ENCODE measurements at places on chromosomes 5 and 9.

GRCh38 chr9:131296906-131297500 is 7.5 kb downstream of the PLPP7 start:
- no peaks in the 10 kb centered on the region for H3K36me3 ChIP-seq
- no peaks in the 10 kb centered on the region for H3K27me3 ChIP-seq
- H3K27ac ChIP-seq: no peak overlapping the region
- no peak overlapping the region for H3K4me3 ChIP-seq

- H3K27me3 ChIP-seq: no peaks in the 10 kb centered on the region
- DNase-seq: peak; percentile 36
- H3K36me3 ChIP-seq: no peaks in the 10 kb centered on the region
- no peak overlapping the region for H3K27ac ChIP-seq
- H3K4me1 ChIP-seq: no peaks in the 10 kb centered on the region
- H3K4me3 ChIP-seq: no peak overlapping the region
Measured at GRCh38 chr9:24245988-24246387, 299.7 kb downstream of the IZUMO3 start.

DNA sequence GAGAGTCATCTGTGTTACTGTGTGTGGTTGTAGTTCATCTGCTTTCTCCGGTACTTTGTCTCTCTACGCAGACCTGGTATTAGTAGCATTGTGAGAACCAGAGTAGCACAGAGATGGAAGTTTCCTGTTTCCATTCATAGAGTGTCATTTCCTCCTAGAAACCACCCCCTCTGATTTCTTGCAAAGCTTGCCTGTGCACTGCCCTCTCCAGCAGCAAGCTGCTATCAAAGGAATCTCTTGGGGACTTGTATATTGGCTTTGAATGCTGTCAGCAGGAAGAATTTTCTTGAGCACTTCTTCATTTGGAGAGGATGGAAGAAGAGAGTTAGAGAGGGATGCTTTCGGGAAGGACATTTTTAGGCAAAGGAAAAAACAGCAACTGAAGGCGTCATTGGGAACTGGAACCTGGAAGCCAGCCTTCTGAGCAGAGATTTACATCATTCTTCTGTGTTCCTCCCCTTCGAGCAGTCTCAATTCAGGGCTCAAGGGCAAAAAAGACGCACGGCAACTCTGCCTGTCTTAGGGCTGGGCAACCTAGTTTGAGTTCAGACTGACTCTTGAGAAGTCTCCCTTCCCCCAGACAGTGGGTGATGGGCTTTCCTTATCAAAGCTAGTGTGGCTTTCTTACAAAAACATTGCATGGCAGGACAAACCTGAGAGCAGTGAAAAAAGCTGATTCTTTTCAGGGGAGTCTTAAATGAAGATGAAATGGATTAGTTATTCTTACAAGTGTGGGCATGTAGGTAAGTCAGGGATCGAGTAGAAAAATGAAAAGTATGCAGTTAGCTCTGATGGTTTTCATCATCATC is 226.3 kb downstream of the AOPEP start:
- H3K4me3 ChIP-seq: no peak overlapping the region
- no peaks in the 10 kb centered on the region for H3K27me3 ChIP-seq
- no peak for DNase-seq
- H3K27ac ChIP-seq: peak overlapping the region; percentile 6
- peaks cover 20% of the 10 kb centered on the region for H3K4me1 ChIP-seq

- no peaks in the 10 kb centered on the region for H3K4me1 ChIP-seq
- peaks cover 32% of the 10 kb centered on the region for H3K36me3 ChIP-seq
- peak; percentile 15 for DNase-seq
Measured at GRCh38 chr5:179588166-179588565, 35.3 kb downstream of the HNRNPH1 start.

DNA sequence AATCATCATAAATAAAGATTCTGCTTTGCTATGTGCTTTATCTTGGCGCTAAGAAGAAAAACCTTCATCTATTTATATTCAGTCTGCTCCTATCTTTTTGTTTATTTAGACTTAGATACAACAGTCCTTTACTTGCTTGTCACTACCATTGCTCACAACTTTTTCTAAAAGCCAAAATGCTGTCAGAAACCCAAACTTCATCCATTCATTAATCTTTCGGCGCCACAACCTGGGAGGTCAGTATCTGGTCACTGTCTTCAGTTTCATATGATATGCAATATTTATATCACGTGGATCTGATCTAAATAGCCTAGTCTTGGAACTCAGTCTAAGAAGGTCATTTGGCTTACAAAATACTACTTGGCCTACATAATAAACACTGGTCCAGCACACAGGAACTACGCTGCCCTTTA is 159.3 kb upstream of the TARS1 start:
- DNase-seq: no peak
- H3K36me3 ChIP-seq: no peaks in the 10 kb centered on the region
- H3K27ac ChIP-seq: no peak overlapping the region
- H3K27me3 ChIP-seq: no peaks in the 10 kb centered on the region
- H3K4me1 ChIP-seq: no peaks in the 10 kb centered on the region
- H3K4me3 ChIP-seq: no peak overlapping the region

DNA sequence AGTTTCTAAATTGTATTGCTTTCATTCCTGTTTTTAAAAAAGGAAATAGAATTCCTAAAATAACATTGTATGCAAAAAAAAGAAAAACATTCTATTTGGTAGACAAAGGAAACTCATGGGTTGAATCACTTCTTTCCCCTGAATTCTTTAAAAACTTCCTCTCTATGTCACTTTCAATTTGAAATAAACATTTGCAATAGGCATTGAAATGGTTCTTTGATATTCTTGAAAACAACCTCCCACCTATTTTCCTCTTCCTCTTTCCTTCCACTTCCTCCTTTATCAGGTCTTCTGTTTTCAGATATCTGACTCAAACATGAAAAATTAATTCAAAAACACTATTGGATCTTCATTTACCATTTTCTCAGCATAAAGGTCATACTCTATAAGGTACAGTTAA is 442.0 kb upstream of the MEF2C start:
- no peaks in the 10 kb centered on the region for H3K27me3 ChIP-seq
- DNase-seq: no peak
- no peaks in the 10 kb centered on the region for H3K36me3 ChIP-seq
- H3K4me1 ChIP-seq: no peaks in the 10 kb centered on the region

DNA sequence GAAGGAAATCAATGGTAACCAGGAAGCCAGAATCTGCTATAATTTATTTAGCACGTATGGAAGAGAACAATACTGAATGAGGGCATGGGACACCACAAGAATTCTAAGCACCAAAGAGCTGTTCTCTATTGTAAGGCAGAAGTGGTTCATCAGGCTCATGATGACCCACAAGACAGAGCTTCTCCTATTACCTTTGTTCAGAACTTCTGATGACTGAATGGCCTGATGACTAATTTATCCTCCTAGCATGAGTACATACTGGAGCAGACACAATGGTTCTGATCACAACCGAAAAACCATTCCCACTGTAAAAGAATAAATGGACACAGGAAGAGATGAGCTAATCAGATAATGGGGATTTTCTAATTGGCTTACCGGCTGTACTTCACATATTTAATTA is 329.8 kb upstream of the PDE4D start:
- no peak for DNase-seq
- no peak overlapping the region for H3K27ac ChIP-seq
- no peaks in the 10 kb centered on the region for H3K36me3 ChIP-seq

DNA sequence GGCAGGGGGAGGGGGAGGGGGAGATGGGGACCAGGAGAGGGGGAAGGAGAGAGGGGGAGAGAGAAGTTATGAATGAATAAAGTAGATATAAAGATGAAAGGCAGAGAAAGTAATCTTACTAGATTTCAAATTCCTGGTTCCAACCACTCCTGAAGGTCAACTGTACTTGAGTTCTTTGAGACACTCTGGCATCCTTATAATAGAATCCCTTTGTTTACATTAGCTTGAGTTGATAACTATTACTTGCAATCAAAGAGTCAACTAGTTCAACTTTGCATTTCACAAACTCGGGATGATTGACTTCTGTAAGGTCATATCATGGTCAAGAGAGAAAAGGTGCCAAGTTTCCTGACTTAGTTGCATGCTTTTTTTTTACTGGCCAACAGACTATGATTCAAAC is 42.2 kb downstream of the BAAT start:
- H3K27me3 ChIP-seq: no peaks in the 10 kb centered on the region
- H3K4me1 ChIP-seq: no peaks in the 10 kb centered on the region
- DNase-seq: no peak
- H3K36me3 ChIP-seq: no peaks in the 10 kb centered on the region
- no peak overlapping the region for H3K4me3 ChIP-seq
- no peak overlapping the region for H3K27ac ChIP-seq

DNA sequence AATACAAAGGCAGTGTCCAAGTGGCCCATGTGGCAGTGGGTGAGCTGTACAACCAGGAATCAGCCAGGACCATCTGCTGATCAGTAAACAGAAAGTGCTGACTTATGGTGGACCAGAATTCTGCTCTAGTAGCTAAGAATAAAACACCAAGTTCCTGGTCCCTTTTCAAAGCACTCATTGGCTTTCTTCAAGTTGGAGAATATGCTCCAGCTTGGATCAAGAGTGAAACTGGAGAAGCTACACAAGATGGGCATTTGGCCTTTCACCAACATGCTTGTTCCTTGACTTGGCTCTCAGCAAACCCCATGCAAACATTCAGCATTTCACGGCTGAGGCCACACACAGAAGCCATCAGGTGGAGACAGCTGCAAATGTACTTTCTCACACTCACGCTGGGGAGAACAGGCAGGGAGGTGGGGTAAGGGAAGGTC is 32.1 kb downstream of the MARCHF3 start:
- no peak overlapping the region for H3K4me3 ChIP-seq
- H3K27me3 ChIP-seq: no peaks in the 10 kb centered on the region
- no peak overlapping the region for H3K27ac ChIP-seq
- H3K4me1 ChIP-seq: peaks cover 11% of the 10 kb centered on the region
- DNase-seq: no peak

DNA sequence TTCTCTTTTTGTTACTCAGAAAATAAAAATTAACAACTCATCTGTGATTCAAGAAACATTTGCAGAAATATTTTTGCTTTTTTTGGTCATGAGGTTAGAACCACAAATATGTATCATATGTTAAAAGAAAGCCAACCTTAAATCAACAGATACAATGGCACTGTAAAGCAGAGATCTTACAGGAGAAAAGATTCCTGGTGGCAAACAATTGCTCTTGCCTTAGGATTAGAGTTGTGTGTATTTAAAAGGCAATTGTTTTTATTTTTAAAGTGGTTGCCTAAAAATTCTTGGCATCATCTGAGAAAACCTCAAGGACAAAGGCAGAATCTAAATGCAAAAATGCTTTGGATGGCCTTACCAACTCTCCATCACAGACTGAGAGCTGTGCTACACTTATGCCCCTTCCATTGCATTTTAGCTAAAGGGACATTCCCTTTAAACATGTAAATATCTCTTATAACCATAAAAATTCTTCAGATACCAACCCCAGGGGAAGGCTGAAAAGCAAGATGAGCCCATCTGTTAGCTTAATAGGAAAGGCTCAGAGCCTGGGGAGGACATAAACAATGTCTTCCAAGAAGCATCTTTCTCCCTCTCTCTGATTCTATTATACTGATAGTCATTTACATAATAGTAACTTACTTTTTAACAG is 100.4 kb downstream of the FAM114A2 start:
- H3K4me3 ChIP-seq: no peak overlapping the region
- H3K36me3 ChIP-seq: no peaks in the 10 kb centered on the region
- no peak for DNase-seq
- no peaks in the 10 kb centered on the region for H3K27me3 ChIP-seq

- no peak overlapping the region for H3K4me3 ChIP-seq
- H3K27me3 ChIP-seq: no peaks in the 10 kb centered on the region
- H3K36me3 ChIP-seq: no peaks in the 10 kb centered on the region
- no peak overlapping the region for H3K27ac ChIP-seq
Measured at GRCh38 chr5:33507426-33507825, 66.7 kb downstream of the TARS1 start.

- no peak overlapping the region for H3K4me3 ChIP-seq
- DNase-seq: no peak
- no peaks in the 10 kb centered on the region for H3K36me3 ChIP-seq
- no peak overlapping the region for H3K27ac ChIP-seq
- H3K27me3 ChIP-seq: no peaks in the 10 kb centered on the region
Measured at GRCh38 chr5:79151942-79152671, 40.5 kb downstream of the BHMT start.

DNA sequence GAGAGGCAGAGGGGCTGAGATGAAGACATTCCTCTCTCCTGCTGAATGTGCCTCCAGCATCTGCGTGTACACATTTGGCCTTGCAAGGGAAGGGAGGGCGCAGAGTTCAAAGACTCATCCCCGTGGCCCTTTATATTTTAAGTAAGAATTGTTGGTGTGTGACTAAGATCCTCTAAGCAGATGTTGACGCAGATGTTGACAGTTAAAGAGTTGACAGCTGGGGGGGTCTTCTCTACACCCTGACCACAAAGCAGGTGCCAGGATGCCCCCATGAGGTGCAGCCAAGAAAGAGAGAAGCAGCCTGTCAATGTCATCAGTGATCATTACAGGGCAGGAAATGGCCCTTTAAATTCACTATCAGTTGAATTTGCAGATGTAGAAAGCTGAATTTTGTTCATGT is 262.9 kb downstream of the IRX1 start:
- no peaks in the 10 kb centered on the region for H3K27me3 ChIP-seq
- no peak overlapping the region for H3K27ac ChIP-seq
- H3K4me3 ChIP-seq: no peak overlapping the region
- H3K4me1 ChIP-seq: no peaks in the 10 kb centered on the region
- no peak for DNase-seq

GRCh38 chr9:7284517-7284916 is 515.1 kb downstream of the DMAC1 start:
- DNase-seq: no peak
- H3K27ac ChIP-seq: no peak overlapping the region
- H3K27me3 ChIP-seq: no peaks in the 10 kb centered on the region
- no peaks in the 10 kb centered on the region for H3K36me3 ChIP-seq
- no peak overlapping the region for H3K4me3 ChIP-seq
- H3K4me1 ChIP-seq: no peaks in the 10 kb centered on the region

GRCh38 chr9:86531971-86532640 is 177.9 kb upstream of the TUT7 start:
- H3K27ac ChIP-seq: no peak overlapping the region
- H3K4me1 ChIP-seq: peaks cover 5% of the 10 kb centered on the region
- H3K27me3 ChIP-seq: no peaks in the 10 kb centered on the region
- no peaks in the 10 kb centered on the region for H3K36me3 ChIP-seq

DNA sequence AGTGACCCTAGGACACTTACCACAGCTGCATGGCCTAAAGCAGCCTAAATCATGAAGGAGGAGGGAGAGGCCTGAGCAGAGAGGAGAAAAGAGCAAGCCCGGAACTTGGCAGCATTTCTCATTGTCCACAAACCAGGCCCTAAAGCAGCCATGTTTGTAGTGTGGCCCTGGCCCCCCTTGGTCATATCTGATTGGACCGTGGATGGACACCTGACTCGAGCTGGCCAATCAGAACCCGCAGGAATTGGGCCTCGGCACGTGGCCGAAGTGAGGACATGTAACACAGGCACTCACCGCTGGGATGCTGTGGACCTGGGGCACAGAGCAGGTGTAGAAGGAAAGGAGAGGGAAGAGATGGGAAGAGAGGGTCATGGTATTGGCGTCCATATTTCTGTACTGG is 56.9 kb downstream of the ASS1 start:
- H3K27ac ChIP-seq: no peak overlapping the region
- no peaks in the 10 kb centered on the region for H3K36me3 ChIP-seq
- H3K4me3 ChIP-seq: no peak overlapping the region
- H3K4me1 ChIP-seq: no peaks in the 10 kb centered on the region

All from trophoblast cell (in vitro differentiated cells and primary cell).